ENCODE measurements at places on chromosomes 5 and 9.

DNA sequence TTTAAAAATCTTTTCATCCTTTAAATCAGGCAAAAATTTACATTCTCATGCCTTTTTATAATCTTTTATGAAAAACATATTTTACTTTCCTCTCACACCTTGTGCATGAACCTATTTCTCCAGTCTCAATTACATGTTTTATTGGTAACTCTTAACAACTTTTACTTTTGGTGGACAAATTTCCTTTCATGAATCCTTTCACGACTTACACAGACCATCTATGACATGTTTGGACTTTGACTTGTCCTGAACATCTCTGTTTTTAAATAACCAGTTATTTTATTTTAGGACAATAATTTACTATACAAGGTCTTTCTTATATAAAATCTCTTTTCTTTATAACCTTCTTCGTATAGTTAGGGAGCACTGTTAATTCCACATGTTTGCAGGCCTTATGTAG is 26.5 kb upstream of the MTMR12 start:
- DNase-seq: no peak

- peak; percentile 76 for DNase-seq
These were observed 92.4 kb upstream of the NR3C1 start for GRCh38 chr5:143495821-143496275.

DNA sequence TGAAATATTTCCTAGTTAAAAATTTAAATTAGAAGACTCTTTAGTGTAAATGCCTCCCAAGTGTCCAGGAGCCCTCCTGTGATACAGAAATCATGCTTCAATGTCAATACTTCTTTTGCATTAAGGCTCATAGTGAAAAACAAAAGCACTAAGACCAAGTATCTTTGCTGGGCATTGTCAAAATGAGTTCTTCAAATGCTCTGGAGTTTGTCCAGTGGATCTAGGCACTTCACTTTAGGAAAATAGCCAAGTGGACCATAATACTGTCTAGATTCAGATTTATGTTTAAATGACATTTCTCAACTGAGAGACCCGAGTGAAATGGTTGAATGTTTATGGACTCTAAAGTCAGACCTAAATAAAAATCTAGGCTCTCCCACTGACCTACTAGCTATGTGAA is 21.3 kb upstream of the CCDC112 start:
- no peak for DNase-seq

GRCh38 chr5:136560126-136560525 is 194.8 kb upstream of the TRPC7 start:
- no peak for DNase-seq

GRCh38 chr5:135392256-135392655 is 6.8 kb downstream of the MACROH2A1 start:
- DNase-seq: no peak
